ENCODE measurements at places on chromosomes 5 and 9.

DNA sequence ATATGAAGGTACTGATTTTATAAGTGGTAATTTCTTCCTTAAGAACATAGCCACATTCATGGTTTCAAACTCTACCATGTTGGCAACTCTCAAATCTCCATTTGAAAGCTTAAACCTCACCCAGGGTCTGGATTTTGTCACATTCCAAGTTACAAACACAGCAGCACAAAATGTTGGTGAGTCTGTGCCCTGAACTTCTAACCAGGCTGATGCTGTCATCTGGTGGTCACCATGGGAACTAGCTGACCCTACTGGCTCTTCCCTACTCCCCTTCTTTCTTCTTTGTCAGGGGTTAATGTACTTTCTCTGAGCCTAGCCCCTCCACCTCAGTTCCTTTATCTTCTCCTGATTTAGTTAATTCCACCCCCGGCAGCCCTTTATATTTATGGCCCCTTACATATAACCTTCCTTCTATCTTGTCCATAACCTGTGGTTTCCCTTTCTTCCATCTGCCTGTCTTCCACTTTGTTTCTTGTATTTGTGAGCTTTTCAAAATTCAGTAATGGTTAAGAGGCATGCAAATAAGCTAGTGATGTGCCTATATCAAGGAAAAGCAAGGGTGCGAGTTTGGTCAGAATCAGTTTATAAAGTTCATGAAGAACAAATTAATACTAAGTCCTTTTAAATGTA is 35.9 kb downstream of the TGFBR1 start:
- no peak for DNase-seq

DNA sequence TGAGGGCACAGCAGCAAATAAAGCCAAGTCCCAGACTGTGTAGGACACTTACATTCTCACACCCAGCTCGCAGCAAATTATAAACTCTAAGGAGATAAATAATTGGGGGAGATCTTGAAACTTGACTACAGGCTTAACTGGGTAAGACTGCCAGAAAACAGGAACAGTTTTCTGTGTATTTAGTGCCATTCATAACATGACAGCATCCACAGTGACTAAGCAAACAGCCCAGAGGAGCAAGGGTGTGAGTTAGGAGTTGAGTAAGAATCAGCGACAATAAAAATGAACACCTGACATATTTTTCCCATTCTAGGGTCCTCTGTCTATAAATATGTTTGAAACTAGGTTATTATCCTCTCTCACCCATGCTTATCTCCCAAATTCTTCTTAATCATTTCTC is 370.9 kb upstream of the WWC1 start:
- no peak for DNase-seq

- no peak for DNase-seq
Measured at GRCh38 chr5:90641528-90641927, 82.9 kb downstream of the ADGRV1 start.

GRCh38 chr5:127858116-127858784 is 155.1 kb downstream of the CCDC192 start:
- DNase-seq: no peak

- no peak for DNase-seq
Measured at GRCh38 chr5:177134697-177135225, 1.2 kb downstream of the NSD1 start.

DNA sequence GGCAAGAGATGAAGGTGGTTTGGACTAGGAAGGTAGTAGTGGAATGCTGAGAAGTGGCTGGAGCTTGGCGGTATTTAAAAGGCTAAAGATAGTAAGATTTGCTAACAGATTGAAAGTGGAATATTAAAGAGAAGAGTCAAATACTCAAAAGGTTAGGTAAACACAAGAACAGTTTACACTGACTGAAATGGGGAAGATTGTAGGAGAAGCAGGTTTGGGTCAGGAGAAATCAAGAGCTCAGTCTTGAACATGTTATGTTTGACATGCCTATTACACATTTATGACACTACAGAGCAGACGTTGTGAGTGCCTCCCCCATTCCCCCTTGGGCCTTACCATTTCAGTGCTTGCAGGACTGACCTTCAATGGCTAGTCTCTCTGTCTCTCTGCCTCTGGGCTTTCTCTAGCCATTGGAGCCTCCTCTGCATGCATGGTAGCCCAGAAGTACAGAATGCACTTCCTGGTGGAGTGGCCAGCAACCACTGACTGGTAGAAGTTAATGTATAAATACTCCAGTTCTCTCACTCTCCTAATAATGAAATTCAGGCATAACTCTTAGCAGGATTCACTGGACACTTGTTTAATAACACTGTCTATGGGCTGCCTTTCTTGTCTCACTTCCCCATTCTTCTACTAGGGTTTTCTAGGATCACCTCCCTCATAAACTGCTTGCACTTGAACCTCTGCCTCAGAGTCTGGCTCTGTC is 56.8 kb downstream of the HMGCS1 start:
- no peak for DNase-seq

GRCh38 chr9:82209797-82210470 is 221.4 kb downstream of the SPATA31D1 start:
- DNase-seq: no peak

GRCh38 chr5:40983781-40984180 is 74.5 kb downstream of the C7 start:
- no peak for DNase-seq

DNA sequence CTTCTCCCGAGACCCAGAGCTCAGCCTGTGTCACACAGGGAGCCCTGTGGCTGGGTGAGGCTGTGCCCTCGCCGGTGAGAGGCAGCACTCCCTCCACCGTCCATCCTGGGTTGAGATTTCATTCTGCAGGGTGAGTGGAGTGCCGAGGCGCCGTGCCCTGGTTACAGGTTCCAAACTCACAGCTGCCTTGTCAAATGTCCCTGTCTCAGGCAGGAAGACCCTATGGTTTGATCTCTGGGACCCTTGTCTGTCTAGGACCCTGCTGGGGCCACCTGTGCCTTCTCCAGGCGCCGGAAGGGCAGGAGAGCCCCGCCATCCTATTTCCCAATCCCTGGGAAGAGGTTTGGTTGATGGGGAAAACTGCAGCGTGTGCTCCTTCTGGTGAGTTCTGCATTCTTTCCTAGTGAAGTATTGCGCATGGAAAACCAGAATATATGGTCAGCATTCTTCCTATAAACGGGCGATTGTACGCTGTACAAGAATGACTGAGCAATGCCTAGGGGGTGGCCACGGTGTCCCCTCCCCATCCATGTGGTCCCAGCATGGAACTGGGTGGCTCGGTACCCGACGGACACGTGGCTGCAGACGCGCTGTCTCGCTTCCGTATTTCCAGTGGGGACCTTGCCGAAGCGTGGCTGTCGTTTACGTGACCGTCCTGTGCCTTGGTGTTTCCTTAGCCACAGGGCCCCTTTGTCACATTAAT is 95.9 kb upstream of the COL5A1 start:
- DNase-seq: no peak

DNA sequence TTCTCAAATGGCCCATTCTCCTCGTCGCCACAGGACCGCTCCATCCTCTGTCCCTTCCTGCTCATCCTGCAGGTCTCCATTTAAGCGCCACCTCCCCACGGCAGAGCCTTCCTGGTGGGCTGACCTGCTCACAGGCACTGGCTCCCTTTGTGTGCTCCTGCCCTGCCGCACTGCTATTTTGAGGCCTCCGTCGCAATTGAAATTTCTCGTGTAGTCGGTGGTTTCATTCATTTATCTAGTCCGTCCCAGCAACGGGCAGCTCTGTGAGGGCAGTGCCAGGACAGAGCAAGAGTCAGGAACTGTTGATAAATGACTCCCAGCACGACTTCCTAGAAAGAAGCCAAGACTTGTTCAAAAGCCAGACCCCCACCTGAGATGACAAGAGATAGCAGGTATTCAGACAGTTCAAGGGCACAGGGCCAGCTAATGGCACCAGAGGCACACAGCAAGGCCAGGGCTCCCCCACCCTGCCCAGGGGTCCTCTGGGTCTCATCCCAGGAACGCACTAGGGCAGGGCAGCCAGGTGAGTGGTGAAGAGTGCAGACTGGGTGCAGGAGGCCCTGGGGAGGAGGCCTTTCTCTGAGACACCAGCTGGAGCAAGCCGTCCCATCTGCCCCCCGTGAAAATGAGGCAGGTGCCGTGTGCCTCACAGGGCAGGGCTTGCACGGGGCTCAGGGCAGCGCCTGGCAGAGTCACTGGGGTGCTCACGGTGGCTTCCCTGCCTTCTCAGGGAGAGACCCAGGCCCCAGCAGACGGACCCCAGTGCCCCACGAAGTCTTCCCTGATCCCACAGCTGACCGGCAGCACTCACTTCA is 36.9 kb downstream of the FAM78A start:
- DNase-seq: no peak

DNA sequence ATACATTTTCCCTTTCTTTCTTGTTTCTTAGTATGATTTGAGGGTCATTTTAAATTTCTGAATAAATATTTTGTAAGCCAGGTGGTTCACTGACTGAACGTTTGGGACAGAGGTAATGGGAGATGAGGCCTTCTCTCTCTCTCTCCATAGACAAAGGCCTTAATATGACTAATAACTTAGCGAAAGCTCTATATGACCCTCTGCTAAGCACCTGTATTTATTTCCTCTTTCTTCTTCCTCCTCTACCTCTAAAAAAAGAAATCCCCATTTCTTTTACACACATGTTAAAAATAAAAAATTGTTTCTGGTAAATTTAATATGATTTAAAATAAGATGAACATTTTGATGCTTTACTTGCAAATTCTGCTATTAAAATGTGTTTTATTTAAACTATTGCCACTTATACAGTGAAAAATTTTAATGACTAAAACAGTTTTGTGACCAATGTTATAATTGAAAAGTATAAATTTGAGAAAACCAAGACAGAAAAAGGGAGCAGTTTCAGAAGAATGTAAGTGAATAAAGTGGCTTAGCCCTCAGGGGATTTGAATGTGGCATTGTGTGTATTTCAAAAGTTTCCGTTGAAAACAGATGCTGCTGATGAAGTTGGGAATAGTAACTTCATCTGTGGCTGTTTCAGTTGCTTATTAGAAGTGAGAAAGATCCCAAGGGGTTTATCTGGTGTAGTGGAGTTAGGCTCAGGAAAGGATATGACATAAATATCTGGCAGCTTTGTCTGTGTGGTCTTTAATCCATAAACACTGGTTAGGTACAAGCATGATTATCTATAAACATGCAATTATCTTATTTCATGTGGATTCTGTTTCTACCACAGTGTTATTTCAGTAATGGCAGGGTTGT is 128.6 kb upstream of the GRHPR start:
- no peak for DNase-seq

DNA sequence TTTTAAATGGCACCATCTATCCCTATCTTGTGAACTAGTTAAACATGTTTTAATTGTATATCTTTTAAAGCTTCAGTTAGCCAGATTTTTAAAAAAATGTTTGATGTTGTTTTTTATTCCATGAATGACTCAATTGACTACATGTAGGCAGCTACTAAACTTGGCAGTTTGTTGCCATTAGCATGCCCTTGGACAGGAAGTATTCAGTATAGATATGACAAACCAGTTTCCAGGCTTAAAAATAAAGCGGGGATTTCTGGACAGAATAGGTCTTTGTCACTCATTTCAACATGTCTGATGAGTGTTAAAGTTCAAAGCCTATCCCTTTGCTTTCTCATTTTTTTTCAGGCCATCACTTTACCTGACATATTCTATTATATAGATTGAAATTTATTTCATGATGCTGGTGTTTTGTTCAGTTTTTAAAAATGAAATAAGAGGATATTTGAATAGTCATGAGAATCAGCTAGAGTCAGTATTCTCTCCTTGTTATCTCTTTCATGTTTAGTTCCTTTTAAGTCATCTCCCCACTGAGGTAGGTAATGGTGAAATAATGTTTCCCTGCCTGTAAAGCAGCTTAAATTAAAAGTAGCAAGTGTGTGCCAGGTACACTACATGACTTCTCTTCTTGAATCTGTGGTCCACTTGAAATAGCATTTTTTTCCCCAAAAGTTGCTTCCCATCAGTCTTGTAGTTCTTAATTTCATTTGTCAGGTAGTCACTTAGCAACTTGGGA is 11.9 kb downstream of the TNFAIP8 start:
- no peak for DNase-seq

DNA sequence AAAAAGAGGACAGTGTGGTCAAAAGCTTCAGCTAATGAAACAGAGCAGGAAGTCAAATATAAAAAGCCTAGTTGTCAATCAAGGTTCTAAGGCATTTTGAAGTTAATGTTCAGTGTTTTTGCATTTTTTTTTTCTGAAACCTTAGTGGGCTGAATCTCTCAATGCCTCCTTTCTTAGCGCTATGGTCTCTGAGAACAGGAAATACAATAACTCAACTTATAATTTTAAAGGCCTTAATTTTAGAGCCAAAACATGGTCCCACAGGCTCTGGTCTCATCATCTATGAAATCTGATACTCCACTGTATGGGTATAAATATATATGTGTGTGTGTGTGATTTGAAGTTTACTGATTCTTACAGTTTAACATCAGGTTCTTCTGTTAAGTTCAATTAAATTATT is 63.3 kb upstream of the DPYSL3 start:
- DNase-seq: no peak

GRCh38 chr5:150263801-150264621 is 25.6 kb downstream of the CAMK2A start:
- no peak for DNase-seq

DNA sequence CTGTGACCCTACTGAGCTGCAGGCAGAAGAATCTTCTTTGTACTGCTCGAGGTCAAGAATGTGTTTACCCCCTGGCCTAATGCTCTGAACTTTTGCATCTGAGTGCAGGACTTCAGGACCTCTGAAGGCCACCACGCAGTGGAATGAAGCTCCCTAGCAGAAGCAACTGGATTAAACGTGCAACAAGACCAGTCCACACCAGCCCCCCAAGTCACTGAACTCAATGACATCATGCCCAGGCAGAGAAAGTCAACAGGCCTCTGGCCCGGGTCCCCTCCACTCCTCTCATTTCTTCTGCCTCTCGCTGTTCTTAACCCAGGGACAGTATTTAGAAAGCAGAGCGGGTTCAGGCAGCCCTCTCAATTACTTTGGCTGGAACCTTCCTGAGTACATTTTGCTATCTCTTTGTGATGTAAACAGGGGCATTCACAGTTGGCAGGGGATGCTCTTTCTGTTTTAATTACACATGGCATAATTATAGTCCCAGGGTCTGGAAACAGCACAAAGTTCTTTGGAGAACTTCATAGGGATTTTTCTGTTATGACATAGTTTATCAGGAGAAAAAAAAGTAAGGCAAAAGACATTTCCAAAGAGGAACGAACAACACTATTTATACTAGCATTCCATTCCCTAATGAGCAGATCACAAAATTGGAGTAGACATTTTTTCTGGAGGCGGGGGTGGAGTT is 108.2 kb upstream of the SPATA31D4 start:
- no peak for DNase-seq

- DNase-seq: no peak
Measured at GRCh38 chr5:155595791-155596190, 582.2 kb downstream of the KIF4B start.

DNA sequence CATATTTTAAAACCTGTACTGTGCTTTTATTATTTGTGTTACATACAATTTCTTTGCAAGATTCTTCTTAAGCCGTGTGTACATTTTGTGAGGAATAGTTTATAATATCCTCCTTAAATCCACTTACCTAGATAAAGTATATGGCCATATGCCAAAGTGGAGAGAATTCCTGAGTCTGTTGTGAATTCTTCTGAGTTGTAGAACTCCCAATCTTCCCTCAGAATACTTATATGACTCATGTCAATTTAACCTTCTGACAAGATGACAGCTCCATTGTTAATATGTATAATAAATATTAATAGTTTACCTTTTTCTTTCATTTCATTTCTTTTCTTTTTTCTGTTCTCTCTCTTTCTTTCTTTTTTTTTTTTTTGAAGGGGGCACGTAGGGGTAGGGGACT is 6.0 kb upstream of the RICTOR start:
- DNase-seq: no peak

GRCh38 chr5:98604721-98605425 is 168.6 kb upstream of the RGMB start:
- no peak for DNase-seq
